ENCODE measurements at places on chromosomes 3 and 15. TPM values are rescaled to one million over a fixed set of nuclear protein-coding genes. Genes with fewer than 3 reads are reported as not detected.

- H3K36me3 ChIP-seq: peaks cover 15% of the 10 kb centered on the region
- peak overlapping the region; percentile 64 for H3K4me3 ChIP-seq
- peaks cover 46% of the 10 kb centered on the region for H3K4me1 ChIP-seq
- DNase-seq: no peak
- H3K27me3 ChIP-seq: no peaks in the 10 kb centered on the region
- H3K27ac ChIP-seq: peak overlapping the region; percentile 24
Observed at GRCh38 chr3:105811518-105812193, 57.2 kb downstream of the CBLB start.

DNA sequence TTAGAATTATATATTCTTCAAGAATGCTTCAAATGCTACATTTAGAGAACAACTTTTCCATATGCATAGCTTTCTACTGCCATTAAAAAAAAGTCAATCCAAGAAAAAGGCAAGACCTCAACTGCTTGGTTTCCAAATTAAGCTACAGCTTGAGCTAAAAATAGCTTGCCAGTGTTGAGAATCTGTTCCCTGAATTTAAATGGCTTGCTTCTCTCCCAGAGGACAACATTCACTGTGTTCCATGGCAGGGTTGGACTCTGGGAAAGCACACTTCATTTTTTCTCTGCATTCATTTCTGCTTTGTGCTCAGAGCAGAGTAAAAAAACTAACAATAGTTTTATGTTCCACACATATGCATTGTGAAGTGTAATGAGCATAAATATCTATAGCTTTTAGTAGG is 50.3 kb upstream of the ACTL6A start:
- no peak overlapping the region for H3K4me3 ChIP-seq
- no peak for DNase-seq
- H3K27ac ChIP-seq: no peak overlapping the region
- H3K27me3 ChIP-seq: peaks cover 3% of the 10 kb centered on the region
- H3K4me1 ChIP-seq: no peaks in the 10 kb centered on the region
- no peaks in the 10 kb centered on the region for H3K36me3 ChIP-seq

- H3K27ac ChIP-seq: no peak overlapping the region
- no peak for DNase-seq
- H3K4me1 ChIP-seq: no peaks in the 10 kb centered on the region
- H3K36me3 ChIP-seq: no peaks in the 10 kb centered on the region
- no peaks in the 10 kb centered on the region for H3K27me3 ChIP-seq
Observed at GRCh38 chr3:97269202-97269601, 454.8 kb downstream of the EPHA6 start.

DNA sequence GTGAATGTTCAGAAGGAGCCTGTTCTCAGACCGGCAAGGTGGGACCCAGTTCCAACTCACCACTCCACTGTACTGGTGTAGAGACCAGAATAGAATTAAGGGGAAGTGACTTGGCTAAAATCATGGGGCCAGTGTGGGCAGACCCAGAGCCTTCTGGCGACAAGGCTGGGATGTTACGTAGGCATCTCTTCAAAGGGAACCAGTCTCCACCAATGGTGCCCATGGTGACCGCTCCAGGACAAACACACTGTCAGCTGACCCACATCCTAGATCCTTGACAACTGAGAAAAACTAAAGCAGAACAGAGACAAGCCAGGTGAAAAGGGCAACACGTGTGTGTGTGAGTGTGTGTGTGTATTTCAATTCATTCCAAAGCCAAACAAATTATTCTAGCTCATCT is 321.7 kb upstream of the FRG2C start:
- no peaks in the 10 kb centered on the region for H3K36me3 ChIP-seq
- no peak overlapping the region for H3K4me3 ChIP-seq
- no peaks in the 10 kb centered on the region for H3K27me3 ChIP-seq
- H3K4me1 ChIP-seq: no peaks in the 10 kb centered on the region

DNA sequence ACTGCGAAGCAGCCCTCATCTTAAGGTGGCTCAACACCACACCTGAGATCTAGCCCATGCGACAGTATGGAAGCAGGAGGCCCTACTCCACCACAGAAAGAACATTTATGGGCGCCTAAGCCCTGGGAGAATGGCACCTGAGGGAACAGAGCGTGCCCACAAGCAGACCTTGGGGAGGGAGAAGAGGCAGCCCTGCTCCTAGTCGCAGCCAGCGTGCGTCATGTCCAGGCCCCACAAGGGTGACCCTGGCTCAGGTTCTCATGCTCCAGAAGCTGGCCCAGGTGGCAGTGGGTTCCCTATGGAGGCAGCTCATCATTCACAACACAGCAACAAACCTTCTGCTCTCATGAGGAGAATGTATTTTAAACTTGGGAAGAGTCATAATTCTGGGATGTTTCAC is 19.3 kb upstream of the ANPEP start:
- no peak for DNase-seq
- H3K4me3 ChIP-seq: no peak overlapping the region
- H3K36me3 ChIP-seq: peaks cover 57% of the 10 kb centered on the region
- H3K27ac ChIP-seq: no peak overlapping the region
- H3K4me1 ChIP-seq: peaks cover 2% of the 10 kb centered on the region

DNA sequence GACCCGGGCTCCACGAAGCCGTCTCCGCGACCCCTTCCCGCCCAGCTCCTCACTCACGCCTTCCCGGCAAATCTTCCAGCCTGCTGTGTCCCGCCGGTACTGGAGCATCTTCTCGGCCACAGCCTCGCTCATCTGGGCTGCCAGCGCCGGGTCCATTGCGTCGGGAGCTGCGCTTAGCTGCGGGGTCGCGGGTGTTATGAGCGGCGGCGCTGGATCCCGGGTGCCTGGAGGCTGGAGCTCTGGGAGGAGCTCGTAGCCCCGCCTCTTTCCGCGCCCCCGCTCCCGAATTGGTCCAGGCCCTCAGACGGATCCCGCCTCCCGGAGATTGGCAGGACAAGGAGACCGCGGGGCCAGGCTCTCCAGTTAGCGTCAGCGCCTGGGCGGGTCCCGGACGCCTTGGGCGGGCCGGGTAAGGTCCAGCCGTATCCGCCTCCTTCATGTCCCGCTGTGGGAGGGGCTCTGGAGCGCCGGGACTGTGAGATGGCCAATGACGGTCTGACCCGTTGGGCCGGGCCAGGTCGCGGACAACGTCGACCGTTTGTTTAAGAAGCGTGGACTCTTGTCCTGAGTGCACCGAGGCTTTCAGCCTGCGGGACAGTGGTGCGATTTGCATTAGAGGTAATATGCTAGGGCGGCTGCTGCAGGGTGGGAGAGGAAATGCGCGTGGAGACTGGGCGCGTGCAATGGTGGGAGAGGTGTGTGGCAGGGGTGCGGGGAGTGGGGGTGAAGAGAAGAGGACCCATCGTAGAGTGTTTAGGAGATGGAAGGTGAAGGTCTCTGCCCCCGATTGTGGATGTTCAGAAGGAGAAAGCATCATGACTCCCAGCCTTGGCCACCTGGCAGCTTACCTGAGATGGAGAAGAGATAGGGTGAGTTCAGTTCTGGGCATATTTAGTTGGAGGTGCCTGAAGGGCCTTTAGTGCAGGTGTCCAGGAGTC is at the start of gene STARD5:
Gene STARD5, minus strand, starts transcription at position 198 of the 938 bp plus-strand sequence. Its CDS starts 42 bp downstream, at position 156.
- no peaks in the 10 kb centered on the region for H3K27me3 ChIP-seq
- peak within 1 kb of the TSS; percentile 80 for H3K27ac ChIP-seq
- peaks cover 35% of the 10 kb centered on the region for H3K4me1 ChIP-seq

Gene SHF
- total RNA-seq: 5.8 TPM

GRCh38 chr3:31408720-31409119 is 124.0 kb upstream of the STT3B start:
- no peak overlapping the region for H3K27ac ChIP-seq
- no peaks in the 10 kb centered on the region for H3K4me1 ChIP-seq
- H3K27me3 ChIP-seq: peaks cover 10% of the 10 kb centered on the region

- H3K4me3 ChIP-seq: no peak overlapping the region
- no peaks in the 10 kb centered on the region for H3K36me3 ChIP-seq
- DNase-seq: no peak
- H3K27ac ChIP-seq: no peak overlapping the region
- peaks cover 7% of the 10 kb centered on the region for H3K27me3 ChIP-seq
Observed at GRCh38 chr3:44318891-44319311, 19.7 kb upstream of the TCAIM start.

Gene SCN11A
- total RNA-seq: 0.16 TPM

GRCh38 chr15:92797168-92798052 is 102.7 kb upstream of the CHD2 start:
- H3K36me3 ChIP-seq: no peaks in the 10 kb centered on the region
- H3K4me3 ChIP-seq: no peak overlapping the region
- H3K4me1 ChIP-seq: peaks cover 6% of the 10 kb centered on the region

Gene KLHL6
- 41.7 TPM for total RNA-seq

- DNase-seq: no peak
- no peak overlapping the region for H3K27ac ChIP-seq
- no peak overlapping the region for H3K4me3 ChIP-seq
- no peaks in the 10 kb centered on the region for H3K4me1 ChIP-seq
- peaks cover 4% of the 10 kb centered on the region for H3K27me3 ChIP-seq
Observed at GRCh38 chr3:160825311-160825800, 69.3 kb downstream of the PPM1L start.

DNA sequence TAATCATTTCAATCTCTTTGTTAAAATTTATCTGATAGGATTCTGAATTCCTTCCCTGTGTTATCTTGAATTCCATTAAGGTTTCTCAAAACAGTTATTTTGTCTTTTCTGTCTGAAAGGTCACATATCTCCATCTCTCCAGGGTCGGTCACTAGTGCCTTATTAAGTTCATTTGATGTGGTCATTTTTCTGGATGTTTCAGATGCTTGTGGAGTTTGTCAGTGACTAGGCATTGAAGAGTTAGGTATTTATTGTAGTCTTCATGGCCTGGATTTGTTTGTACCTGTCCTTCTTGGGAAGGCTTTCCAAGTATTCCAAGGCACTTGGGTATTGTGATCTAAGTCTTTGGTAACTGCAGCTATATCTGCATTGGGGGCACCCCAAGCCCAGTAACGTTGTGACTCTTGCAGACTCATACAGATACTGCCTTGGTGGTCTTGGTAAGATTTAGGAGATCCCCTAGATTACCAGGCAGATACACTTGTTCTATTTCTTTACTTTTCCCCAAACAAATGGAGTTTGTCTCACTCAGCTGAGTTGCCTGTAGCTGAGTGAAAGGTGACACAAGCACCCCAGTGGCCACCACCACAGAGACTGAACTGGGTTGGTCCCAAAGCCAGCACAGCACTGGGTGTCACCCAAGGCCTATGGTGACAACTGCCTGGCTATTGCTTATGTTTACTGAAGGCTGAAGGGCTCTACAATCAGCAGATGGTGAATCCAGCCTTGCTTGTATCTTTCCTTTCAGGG is 18.9 kb upstream of the SLC27A2 start:
- H3K36me3 ChIP-seq: no peaks in the 10 kb centered on the region
- H3K4me1 ChIP-seq: no peaks in the 10 kb centered on the region
- H3K4me3 ChIP-seq: no peak overlapping the region
- peaks cover 4% of the 10 kb centered on the region for H3K27me3 ChIP-seq
- DNase-seq: no peak

Gene BNC1
- total RNA-seq: not detected

- H3K36me3 ChIP-seq: no peaks in the 10 kb centered on the region
- H3K27ac ChIP-seq: no peak overlapping the region
- H3K4me3 ChIP-seq: no peak overlapping the region
- no peak for DNase-seq
Observed at GRCh38 chr15:52008359-52008697, 10.7 kb upstream of the MAPK6 start.

DNA sequence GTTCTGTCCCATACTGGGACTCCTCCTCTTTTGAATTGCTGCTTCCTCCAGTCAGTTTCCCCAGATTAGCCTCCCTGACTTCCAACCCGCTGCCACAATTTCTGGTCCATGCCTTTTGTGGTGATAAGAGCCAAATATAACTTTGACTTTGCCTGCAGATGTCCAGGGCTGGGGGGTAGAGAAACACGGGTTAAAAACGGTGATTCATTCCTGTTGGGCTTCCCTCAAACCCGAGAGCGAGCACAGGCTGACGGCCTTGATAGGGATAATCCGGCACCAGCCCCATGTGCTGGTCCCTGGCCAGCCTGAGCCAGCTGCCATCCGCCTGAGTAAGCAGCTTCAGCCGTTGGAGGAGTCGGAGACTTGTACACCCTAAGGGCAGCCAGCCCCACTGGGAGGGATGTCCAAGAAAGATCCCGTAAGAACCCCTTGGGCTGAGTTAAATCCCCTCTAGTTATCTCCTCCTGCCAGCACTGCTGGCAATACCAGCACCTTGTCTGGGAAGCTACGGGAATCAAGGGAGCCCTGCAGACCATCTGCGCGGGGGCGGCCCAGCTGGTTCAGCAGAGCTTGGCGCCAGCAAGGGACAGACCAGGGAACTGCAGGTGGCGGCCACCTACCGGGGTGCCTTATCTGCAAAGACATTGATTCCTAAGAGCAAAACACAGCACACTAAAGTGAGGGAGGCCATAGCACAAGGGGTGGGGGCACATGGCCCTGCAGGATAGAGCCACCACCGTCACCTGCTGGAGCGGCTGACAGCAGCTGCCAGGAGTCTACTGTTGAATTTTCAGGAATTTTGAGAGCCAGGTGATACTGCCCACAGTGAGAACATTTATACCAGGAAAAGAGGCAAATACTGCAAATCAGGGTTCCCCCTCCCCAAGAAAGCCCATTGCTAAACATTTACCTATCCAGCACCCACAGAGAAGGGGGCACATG is 18.1 kb downstream of the CSPG4 start:
- peaks cover 70% of the 10 kb centered on the region for H3K4me1 ChIP-seq
- no peaks in the 10 kb centered on the region for H3K27me3 ChIP-seq
- no peaks in the 10 kb centered on the region for H3K36me3 ChIP-seq
- no peak for DNase-seq
- peak overlapping the region; percentile 68 for H3K27ac ChIP-seq

DNA sequence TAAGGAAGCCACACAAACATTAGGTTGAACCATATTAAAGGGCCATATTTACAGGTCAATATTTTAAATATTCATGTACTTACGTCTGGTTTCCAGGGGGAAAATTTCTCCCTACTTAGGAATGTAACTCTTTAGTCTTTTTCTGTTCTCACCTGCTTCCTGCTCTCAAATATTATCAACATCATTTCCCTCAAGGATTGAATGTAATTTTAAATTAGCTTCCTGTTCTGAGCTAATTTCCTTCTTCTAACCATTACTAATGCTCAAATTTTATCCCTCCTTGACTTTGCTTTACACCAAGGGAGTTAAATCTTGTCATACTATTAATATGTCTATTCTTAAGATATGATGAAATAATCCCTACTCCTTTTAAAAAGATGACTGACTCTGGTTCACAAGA is 103.4 kb upstream of the UBP1 start:
- H3K27me3 ChIP-seq: no peaks in the 10 kb centered on the region
- H3K27ac ChIP-seq: peak overlapping the region; percentile 5
- H3K36me3 ChIP-seq: peaks cover 36% of the 10 kb centered on the region
- no peak for DNase-seq
- H3K4me3 ChIP-seq: no peak overlapping the region

Measured in activated B cell treated with CpG ODN at 0.5 μM for 24 hours (primary cell).